ENCODE measurements at places on chromosomes 6 and 20.

DNA sequence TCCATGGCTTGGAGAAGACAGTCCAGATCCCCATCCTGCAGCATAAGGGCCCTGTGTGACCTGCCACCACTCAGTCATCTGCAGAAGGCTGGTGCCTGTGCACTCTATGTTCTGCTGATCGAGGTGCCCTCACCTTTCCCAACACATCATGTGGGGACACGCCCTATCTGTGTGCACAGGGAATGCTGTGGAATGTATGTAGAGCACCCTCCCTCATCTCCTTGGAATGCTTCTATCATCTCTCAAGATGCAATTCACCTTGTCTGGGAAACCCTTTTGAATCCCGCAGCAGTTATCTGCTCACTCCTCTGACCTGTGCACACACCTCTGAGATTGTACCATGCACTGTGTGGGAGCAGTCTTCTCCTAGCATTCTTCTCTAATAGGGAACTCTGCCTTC, 207.2 kb upstream of the SSTR4 start:
- DNase-seq, result no peak

GRCh38 chr20:35117196-35117595, 24.6 kb upstream of the TRPC4AP start:
- no peak for DNase-seq

DNA sequence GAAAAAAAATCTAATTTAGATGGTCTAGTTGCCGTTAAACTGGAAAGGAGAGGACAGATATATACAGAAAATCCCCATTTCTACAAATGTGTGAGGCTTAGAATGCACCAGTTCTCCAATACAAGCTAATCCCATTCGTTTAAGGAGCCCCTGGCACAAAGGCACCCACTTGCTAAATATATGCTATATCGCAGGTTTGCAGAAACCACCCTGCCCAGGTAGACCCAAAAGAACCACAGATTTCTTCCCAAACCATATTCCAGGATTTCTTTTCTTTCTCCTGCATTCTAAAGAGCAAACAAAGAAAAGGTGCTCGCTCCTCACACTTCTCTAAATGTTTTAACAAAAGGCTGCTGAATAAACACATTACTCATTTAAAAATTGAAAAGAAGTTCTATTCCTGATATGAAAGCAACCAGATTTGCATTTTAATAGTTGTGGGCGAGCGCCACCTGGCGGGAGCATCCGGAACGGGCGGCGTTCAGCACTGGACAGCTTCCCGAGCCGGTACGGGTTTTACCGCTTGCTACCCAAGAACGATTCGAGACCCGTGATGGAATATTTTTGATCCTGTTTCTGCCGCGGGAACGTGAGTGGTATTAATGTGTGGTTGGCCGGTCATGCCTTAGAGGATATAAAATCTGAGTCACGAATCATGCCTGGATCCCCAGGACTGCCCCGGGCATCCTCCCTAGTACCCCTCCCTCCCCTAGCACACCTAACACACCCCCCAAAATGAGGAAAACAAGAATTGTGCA, 2.1 kb downstream of the PTPRT start:
- DNase-seq, result peak; percentile 44

DNA sequence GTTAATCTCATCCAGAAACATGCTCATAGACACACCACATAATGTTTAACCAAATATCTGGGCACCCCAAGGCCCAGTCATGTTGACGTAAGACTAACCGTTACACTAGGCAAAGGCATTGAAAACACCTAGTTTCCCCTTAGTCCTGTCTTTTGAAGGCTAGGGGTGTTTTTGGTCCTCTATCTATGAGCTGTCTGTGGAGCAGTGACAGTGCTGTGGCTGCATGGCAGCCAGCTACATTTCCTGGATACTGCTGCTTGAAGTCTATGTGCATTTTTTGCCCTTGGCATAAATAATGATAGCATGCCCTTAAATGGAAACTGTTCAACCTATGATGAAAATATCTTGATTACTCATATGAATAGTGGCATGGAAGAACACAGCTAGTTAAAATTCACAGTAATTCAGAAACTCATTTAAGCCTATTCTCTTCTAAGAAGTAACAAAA, 18.6 kb downstream of the FARS2 start:
- no peak for DNase-seq

- no peak for DNase-seq
These were observed 3.3 kb downstream of the PSMB9 start for GRCh38 chr6:32857156-32857891.

DNA sequence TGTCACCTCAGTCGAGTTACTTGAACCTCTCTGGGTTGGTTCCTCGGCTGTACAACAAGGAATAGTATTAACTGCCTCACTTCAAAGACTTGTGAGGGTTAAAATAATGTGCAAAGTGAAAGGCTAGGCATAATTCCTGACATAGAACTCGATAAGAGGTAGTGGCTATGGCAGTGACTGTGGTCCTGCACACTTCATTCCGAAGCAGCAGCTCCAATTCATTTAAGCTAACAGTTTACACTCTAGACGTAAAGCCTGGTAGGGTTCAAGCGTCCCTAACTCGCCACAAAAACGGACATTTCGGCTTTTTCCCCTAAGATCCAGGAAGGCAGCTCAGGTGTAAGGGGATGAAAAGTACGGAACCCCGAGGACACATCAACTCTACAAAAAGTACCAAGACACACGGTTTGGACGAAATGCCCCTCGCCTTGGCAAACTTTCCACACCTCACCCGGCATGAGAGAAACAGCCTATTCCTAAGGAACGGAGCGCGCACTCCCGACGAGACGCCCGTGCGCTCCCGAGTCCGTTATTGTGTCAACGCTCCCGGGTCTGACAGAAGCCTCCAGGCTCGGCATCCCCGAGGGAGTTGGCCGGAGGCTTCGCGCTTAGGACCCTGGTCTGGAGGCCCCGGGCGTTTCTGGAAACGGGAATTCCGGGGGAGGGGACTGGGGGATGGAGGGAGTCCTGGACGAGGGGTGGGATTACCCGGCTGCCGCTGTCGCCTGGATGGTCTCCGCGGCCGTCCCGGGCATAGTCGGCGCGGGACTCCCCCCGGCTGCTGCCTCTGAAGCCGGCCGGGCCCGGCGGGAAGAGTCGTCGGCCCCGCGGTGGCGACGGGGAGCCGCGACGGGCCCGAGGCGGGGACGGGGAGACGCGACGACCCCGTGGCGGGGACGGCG, 937 bp downstream of the ZNF318 start:
- no peak for DNase-seq

GRCh38 chr6:57342148-57342669, 24.8 kb downstream of the PRIM2 start:
- no peak for DNase-seq

DNA sequence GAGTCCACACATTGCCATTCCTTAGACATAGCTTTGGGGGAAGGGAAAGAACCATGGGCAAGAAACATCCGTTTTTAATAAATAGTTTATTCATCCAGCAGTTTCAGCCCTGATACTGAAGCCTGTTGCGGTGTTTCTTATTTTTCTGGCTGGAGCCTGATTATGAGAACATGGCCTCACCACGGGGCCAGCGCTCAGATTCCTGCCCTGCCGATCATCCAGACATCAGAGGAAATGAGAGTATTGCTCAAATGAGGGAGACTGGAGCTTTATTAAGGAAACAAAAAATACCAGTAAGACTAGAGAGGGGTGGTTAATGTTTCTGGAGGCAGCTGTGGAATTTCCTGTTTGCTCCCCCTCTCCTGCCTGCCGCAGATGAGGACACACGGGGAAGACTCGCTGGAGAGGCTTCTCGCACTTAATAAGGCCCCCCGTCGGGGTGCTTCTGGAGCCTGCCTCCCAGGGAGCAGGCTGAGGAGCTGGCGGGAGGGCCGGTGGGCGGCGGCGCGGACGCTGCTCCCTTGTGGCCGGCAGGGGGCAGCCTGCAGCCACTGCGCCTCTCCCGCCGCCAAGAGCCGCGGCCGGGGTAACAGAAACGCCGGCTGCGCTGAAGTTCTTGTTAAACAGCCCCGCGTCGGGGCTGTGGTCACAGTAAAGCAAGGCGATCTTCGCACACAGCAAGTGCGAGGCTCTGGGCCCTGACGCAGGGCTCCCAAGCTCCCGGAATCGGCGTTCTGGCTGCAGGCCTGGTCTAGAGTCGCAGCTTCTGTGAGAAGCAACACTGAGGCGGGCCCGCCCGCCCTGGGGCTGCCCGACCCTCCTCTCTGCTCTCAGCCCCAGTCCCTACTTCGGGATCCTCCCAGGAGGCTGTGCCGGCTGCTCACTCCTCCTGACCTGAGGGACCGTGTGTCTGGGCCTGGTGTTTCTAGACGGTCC, 17.5 kb downstream of the LEMD2 start:
- DNase-seq, result peak; percentile 74

GRCh38 chr6:52420668-52421358, 671 bp downstream of the EFHC1 start:
- DNase-seq, result no peak

DNA sequence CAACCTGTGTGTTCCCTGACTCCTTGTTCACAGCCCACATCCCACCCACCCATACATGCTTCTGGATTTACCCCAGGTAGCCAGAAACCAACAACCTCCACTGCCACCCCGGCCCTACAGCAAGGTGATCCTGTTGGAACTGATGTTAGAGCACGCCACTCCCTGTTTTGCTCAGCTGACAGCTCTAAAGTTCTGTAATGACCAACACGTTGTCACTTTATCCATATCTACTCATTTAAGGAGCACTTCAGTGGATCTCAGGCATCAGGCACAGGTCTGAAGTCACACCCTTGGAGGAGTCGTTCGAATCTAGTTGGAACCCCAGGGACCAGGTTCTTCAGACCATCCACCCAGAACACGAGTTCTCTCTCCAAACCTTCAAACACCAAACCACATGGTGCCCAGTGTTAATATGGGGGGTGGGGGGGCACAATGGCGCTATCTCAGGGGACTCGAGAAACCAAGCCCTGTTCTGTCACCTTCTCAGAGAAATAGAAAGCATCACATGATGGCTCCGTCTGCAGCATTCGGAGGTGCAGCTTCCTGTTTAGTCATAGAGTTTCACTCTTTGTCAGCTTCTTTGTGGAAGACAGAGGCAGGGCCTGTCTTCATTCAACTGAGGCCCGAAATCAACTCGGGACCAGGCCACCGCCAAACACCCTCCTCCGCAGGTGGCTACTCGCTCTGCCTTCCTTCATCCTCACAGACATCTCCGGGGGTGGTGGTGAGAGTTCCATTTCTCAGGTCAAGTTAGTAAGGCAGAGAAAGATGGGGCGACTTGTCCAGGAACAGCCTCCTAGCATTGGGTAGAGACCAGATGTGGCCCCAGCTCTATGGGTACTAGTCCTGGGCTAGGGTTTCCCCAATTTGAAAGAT, 142.2 kb downstream of the NFATC2 start:
- peak; percentile 70 for DNase-seq
